ENCODE measurements at places on chromosomes 3 and 15.

- DNase-seq: no peak
Observed at GRCh38 chr3:168806871-168807270, 711.1 kb upstream of the GOLIM4 start.

GRCh38 chr3:195546130-195546560 is 3.0 kb upstream of the PPP1R2 start:
- DNase-seq: peak; percentile 60

GRCh38 chr3:53181024-53181371 is 20.0 kb downstream of the PRKCD start:
- DNase-seq: no peak

GRCh38 chr3:29628795-29629194 is 347.9 kb downstream of the RBMS3 start:
- no peak for DNase-seq

- peak; percentile 48 for DNase-seq
Observed at GRCh38 chr3:14508966-14509795, 31.0 kb downstream of the GRIP2 start.
